ENCODE measurements at places on chromosomes 3 and 15. TPM values are rescaled to one million over a fixed set of nuclear protein-coding genes. Genes with fewer than 3 reads are reported as not detected.

ISLR2 gene
- total RNA-seq = 1.6 TPM

GRCh38 chr3:33993631-33994030 is 195.2 kb downstream of the PDCD6IP start:
- DNase-seq = no peak

GRCh38 chr3:15797642-15798303 is at the start of gene ANKRD28:
ANKRD28 (minus strand) TSS chr3:15797979; CDS start chr3:15796521, 1,458 bp downstream.
- DNase-seq = no peak

MUC20 gene
- 2.0 TPM for total RNA-seq

DNA sequence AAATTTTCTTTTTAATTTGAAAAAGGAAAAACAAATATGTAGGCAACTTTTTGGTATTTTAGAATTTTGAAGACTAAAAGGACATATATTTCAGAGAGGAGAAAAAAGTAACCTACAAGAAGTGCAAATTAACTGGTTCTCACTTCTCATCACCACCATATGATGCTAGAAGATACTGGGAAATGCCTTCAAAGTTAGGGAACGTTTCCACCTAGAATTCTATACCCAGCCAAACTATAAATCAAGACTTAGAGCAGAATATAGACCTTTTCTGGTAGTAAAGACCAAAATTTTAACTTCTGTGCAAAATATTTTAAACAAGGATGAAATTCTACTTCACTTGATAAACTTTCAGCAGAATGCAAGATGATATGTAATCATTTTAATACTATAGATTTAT is 112.3 kb upstream of the PHLDB2 start:
- DNase-seq = no peak

DNA sequence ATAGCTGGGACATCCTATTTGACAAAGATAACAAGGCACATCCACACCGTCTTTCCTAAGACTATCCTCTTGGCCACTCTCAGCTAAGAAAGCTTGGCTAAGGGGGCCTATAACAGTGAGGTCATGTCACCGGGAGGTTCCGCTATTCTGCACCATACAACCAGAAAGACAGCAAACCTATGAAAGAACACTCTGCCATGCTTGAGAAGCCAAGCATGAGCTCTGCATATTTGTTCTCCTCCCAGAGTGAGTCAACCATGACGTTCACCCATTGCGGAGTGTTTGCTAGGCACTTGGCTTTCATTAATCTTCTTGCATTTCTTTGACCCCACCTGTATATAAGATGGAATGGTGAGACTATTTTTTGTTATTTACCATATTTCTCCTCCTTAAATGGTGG is 141.2 kb downstream of the GMNC start:
- no peak for DNase-seq

CCR9 gene
- total RNA-seq = not detected

DNA sequence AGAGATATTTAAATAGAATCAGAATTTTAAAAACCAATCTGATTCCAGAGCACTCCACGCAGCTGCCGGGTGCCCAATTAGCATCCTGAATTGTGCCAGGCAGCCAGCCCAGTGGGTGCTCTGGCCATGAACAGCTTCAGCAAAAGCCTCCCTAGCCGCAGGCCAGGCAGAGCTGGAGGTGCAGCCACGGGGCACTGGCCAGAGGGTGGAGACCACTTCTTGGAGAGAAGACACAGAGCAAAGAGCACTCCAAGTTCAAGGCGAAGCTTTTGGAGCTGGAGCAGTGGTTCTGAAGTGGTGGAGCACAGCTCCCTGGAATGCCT is 475.6 kb upstream of the PROK2 start:
- DNase-seq = no peak

PLSCR1 gene
- 17.4 TPM for total RNA-seq

GRCh38 chr3:112627919-112628466 is 12.9 kb downstream of the CCDC80 start:
- no peak for DNase-seq

RARB gene
- total RNA-seq = 17.7 TPM

- no peak for DNase-seq
Observed at GRCh38 chr3:9782770-9783169, 9.5 kb downstream of the TADA3 start.

CCDC39 gene
- total RNA-seq = not detected

GRCh38 chr3:85321892-85322291 is 363.1 kb downstream of the CADM2 start:
- DNase-seq = no peak

DNA sequence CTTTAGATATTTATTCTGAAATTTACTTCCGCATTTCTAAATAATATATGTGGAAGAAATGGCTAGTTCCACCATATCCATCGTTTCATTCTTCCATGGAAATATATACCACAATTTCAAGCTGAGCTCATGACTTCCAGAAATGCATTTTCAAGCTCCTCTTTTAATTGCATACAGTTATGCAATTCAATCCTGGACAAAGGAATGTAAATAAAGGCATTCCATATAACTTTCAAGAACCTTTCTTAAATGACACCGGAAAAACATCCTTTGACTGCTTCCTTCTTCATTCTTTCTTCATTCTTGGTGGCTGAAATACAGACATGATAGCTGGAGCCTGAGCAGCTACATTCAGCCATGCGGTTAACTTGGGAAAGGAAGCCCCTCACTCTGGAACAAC is 185.2 kb upstream of the GADL1 start:
- DNase-seq = no peak

GRCh38 chr3:192930577-192930976 is 12.9 kb upstream of the MB21D2 start:
- no peak for DNase-seq

TLR9 gene
- total RNA-seq = 0.65 TPM

GRCh38 chr3:195849322-195850074 is 37.8 kb upstream of the MUC4 start:
- no peak for DNase-seq

DNA sequence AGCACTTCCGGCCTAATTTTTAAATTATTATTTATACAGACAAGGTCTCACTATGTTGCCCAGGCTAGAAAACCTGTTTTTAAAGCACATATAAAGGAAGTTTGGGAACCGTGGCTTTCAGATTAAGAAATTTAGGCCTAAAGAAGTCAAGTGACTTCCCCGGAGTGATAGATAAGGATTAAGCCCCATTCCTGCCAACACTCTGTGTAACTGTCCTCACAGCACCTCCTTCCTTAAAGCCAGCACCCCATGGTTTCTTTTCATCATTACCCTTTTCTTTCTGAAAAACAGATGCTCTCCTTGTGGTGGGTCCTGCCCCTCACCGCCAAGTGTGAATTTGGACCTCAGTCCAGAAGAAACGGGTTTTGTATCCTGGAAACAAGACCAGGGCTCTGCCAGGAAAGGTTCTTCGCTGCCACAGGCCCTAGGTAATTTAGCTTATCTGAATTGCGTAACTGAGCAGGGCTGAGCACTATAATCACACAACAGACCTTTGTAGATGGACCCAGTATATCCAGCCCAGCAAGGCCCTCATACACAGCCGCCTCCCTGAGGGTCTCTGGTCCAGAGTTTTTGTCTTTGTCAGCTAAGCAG is 231.3 kb downstream of the PLCL2 start:
- no peak for DNase-seq

LRRC49 gene
- 54.8 TPM for total RNA-seq

DNA sequence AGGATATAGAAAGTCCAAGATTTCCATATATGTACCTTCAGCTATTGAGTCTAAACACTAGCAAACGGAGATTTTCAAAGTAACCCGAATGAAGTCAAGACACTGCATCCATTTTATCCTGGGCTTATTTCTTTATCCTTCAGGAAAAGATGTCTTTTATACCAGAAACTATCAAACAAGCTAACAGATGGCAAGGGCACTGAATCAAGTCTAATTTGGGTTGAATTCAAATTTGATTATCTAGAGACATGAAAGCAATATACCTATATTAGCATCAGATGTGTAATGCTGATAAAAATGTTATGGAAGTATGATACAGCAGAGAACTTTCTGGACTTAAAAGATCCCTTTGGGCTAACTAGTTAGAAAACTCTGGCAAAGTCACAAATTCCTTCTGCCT is 138.3 kb upstream of the TSPAN3 start:
- no peak for DNase-seq

Measured in heart left ventricle (tissue), 16 donors.